ENCODE measurements at places on chromosomes 12 and 14. TPM values are rescaled to one million over a fixed set of nuclear protein-coding genes. Genes with fewer than 3 reads are reported as not detected.

CCDC177 gene
- total RNA-seq = not detected

TMEM119 gene
- total RNA-seq = 24.2 TPM

- peak; percentile 87 for DNase-seq
These were observed 181.3 kb upstream of the FKBP4 start for GRCh38 chr12:2613326-2614073.

DNA sequence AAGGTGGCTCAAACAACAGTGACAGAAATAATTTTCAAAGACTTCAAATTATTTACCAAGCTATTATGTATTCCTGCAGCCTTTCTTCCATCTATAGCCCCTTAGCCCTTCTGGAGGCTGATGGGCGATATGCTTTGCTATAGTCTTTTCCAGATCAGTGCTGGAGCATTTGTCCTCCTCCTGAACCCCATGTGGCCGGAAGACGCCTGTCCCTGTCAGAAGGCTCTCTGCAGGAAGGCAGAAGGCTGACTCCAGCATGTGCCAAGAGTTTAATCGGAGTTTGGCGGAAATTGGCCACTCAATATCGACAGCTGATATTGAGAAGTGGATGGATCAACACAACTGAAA lies 49.3 kb upstream of the MAX start:
- DNase-seq = no peak

GRCh38 chr12:85352016-85352415 lies 72.0 kb downstream of the ALX1 start:
- DNase-seq = no peak

KRT85 gene
- total RNA-seq = not detected

ACOT6 gene
- not detected for total RNA-seq

SERPINA5 gene
- total RNA-seq = not detected

DNA sequence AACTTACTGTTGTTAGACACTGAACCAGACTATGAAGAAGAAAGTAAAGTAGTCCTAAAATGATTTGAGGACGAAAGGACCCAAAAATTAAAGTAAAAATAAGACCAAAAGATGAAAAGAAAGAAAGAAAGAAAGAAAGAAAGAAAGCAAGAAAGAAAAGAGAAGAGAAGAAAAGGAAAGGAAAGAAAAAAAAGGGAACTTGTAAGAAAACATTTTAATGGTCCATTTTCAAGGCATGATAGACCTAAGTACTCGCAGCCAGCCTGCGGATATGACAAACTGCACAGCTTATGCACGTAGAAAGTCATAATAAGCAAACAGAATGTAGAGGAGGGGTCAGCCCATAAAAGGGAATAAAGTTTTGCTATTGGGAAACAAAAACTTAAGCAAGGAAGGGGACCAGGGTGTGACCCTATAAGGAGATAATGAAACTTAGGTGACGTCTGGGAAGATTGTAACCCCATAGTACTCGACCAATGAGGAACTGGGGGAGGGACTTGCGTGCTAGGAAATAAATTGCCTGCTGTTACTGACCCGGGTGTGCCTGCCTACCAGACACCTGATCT lies 59.7 kb downstream of the APOBEC1 start:
- no peak for DNase-seq

MGAT4C gene
- not detected for total RNA-seq

DNA sequence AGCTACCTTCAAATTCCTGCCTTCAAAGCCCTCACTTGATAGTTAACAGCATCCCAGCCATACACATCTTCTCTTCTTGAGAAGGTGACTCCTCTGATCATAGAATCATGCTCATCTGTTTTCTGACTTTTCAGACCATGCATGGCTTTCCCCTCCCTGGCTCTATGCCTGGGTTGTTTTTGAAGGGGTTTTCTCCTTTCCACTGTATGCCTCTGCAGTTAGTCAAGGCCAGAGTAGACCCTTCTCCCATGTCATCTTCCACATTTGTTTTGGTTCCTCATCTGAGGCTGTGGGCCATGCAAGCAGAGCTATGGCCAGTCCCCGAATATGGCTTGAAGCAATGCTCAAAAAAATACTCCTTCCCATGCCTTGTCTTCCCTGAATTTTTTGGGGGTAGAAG lies 14.3 kb upstream of the MCRS1 start:
- DNase-seq = no peak

CLEC4C gene
- not detected for total RNA-seq

Measured in MG63 (cell line).